ENCODE measurements at places on chromosomes 16 and 17. TPM values are rescaled to one million over a fixed set of nuclear protein-coding genes. Genes with fewer than 3 reads are reported as not detected.
A peak's percentile ranks its signal among the peaks of the same experiment; 100 is the strongest.

ITGB3 gene
- not detected for total RNA-seq

HERPUD1 gene
- total RNA-seq = 42.7 TPM

TMED6 gene
- total RNA-seq = not detected

ESRP2 gene
- 42.7 TPM for total RNA-seq

DNA sequence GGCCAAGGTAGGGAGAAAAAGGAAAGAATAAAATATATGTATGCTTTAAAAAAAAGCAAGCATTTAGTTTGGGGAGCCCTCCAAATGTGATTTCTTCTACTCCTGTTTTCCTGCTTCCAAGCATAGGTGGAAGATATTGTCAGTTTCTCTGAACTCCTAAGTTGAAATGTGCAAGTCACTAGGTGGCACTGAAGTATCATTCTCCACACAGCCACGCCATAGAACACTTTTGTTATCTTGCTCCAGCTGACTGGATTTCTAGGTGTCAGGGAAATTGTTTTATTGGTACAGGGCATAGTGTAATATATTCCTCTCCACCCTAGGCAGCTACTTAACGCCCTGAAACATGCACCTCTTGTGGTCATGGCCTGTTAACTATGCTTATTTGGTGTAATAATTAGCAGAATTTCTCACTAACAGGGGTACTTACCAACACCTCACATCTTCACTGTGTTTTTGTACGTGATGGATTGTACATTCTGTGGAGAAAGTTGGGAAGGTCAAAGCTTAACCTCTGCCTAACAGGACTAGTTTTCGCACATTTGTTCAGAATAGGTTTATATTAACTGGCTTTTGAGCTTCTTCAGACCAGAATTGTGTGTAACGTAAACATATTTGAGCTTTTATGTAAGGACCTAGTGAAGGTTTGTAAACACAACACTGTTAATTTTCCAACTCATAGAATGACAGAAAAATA, 69.3 kb downstream of the FTO start:
- peak; percentile 74 for DNase-seq

DNA sequence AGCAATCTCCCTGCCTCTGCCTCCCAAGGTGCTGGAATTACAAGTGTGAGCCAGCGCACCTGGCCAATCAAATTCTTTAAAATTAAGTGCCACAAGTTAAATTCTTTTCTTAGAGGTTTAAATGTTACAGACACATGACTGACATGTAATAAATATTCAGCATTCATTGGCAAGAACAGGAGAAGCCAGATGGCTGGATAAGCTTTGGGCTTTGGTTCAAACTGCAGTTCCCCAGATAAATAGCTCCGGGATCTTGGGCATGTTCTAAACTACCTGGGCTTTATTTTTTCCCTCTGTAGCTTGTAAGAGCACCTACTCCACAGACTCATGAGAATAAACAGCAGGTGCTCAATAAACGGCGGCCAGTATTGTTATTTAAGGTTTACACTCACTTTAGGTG, 34.1 kb downstream of the ABAT start:
- DNase-seq = no peak

GRCh38 chr16:13120091-13120490, 218.7 kb downstream of the SHISA9 start:
- DNase-seq = peak; percentile 43

DNA sequence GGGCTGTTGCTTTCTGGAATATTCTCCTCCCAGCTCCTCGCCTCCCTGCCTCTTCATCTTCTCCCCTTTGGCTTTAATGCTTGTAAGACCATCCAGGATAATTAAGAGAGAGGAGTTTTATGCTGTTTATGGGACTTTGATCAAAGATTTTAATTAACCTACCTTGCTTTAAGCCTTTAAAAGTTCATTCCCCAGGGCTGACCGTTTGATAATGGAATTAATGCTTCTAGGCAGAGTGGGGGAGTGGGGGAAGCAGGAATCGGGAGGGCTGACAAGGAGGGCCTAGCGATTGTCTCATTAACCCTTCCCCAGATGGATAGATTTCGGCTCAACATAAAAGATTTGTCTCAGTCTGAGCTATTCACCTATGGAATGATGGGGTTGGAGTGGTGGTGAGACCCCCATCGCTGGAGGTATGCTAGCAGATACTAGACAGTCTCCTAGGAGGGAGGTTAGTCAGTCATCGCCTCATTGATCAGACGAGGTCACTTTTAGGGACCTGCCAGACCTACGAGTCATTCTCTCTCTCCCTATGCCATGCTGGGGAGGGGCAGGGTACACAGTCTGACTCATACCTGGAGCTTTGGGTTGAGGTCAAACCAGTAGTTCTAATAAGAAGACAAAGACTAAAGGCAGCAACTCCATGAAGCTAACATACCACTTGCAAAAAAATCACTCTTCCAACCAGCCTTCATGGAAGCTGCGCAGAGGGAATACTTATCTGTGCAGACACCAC, 236.6 kb upstream of the NLRP1 start:
- DNase-seq = no peak

GRCh38 chr17:57892820-57893595, 43.2 kb upstream of the MRPS23 start:
- DNase-seq = peak; percentile 58

GRCh38 chr16:89958068-89958467, 9.5 kb downstream of the DEF8 start:
- DNase-seq = peak; percentile 82

DNA sequence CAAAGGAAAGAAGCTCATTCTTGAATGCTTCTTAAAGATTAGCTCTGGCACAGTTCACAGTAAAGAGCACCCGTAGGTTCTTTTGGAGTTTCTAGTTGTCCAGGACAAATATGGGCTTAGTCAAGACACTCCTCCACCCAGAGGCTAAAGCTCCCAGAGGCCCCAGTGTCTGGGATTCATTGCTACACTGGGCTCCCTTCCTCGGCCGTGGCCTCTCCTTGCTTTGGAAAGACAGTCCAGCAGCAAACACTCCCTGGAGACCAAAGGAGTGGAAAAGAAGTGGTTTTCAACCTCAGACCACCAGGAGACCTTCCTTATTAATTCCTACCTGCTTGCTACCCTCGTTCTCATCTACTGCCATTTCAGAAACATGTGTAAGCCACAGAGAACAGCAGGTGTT, 17.1 kb downstream of the PHB1 start:
- no peak for DNase-seq

DNA sequence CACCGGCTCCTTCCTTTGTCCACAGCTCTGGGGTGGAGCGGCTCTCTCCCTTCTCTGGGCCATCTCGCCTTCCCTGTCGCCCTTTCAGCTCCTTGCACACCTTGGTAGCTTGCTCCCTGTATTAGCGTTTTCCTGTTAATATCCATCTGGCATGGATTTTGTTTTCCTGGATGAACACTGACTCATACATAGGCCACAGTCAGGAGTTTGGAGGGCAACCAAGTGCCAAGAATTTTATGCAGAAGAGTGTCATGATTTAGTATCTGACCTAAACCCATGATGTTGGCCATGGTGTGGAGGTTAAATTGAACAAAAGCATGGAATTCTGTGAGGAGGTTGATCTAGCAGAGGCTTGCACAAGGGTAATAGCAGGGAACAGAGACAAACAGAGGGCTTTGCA, 180.9 kb downstream of the AIPL1 start:
- no peak for DNase-seq

DNA sequence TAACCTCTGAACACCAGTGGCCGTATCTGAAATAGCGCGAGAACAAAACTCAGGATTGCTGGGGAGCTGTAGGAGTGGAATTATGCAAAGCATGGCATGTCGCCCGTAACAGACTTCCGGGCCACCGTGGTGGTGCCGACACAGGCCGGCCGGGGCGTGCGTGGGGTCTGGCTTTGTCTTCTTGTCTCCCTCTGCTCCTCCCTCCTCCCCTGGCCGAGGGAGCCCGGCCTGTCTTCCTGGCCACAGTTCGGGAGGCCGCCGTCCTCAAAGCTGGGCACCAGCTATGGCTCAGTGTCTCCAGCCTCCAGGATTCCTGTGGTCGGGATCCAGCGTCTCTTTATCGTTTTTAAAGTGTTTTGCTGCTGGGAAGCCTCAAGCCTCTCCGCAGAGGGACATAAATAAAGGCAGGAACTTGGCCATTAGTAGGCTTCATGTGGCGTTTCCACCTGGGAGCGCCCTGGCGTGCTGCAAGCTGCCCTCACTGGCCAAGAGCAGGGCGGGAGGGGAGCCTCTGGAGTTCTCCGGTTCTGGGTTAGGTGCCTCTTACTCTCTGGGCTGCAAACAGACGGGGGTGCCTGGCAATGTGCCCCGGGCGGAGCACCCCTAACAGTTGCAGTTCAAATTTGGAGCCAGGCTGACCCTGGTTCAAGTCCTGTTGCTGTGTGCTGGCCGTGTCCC, 22.0 kb upstream of the NPTX1 start:
- no peak for DNase-seq

GRCh38 chr17:40703652-40704051, at the start of gene KRT24:
TSS of gene KRT24 (minus strand) at chr17:40703752. CDS start at chr17:40703693, 59 bp downstream.
- no peak for DNase-seq

DNA sequence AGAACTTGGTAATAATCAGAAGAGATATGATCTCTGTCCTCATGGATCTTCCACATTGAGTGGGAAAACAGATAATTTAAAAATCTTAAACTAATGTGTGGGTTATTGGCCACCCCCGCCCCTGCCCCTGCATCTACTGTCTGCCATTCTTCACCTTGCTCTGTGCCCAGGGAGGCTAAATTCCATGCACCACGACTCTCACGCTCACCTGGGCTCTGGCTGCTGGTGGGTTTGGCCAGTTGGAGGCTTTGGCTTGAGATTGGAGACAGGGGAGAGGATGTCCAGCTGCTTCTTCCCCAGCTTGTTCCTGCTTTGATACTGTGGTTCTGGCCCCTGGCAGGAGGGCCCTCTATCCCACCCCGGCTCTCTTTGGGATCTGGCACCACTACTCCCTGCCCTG, 127.9 kb downstream of the IRX5 start:
- no peak for DNase-seq

DNA sequence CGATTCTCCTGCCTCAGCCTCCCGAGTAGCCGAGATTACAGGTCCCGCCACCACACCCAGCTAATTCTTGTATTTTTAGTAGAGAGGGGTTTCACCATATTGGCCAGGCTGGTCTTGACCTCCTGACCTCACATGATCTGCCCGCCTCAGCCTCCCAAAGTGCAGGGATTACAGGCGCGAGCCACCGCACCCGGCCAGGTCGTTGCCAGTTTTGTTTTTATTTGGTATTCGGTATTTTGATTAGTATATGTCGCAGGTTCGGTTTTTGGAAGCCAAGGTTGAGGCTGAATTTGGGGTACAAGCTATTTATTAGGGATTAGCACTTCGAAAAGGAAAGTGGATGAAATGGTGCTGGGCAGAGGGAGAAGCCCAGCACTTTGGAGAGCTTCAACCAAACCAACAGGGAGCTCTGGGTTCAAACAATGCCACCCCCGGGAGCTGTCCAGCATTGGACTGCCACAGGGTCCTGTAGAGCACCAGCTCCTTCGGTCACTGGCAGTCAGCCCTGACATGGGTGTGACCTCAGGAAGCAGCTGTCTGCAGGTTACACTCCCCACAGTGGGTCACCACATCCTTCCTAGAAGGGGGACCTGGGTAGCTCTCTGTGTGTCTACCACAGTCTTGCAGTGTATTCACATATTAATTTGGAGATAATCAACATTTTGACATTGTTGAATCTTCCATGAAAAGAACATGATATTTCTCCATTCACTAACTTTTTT, 1.5 kb upstream of the CLEC10A start:
- DNase-seq = no peak

GRCh38 chr17:12673788-12674187, 8.1 kb downstream of the MYOCD start:
- DNase-seq = no peak

DNA sequence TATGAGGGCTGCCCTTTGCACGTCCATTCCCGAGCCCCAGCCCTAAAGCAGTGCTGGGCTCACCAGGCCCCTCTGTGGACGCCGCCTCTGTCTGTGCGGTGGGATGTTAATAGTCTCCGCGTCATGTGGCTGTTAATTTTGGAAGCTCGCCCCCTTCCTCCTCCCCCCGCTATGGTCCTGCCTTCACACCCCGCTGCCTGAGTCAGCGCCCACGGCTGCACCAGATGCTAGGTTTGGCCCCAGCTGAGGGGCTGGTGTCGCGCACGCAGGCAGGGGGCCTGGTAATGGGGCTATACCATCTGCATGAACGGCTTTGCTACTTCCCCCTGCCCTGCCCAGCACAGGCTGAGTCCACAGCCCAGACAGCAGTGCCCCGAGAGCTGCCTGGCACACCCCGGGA, 4.1 kb upstream of the SSTR5 start:
- no peak for DNase-seq

DNA sequence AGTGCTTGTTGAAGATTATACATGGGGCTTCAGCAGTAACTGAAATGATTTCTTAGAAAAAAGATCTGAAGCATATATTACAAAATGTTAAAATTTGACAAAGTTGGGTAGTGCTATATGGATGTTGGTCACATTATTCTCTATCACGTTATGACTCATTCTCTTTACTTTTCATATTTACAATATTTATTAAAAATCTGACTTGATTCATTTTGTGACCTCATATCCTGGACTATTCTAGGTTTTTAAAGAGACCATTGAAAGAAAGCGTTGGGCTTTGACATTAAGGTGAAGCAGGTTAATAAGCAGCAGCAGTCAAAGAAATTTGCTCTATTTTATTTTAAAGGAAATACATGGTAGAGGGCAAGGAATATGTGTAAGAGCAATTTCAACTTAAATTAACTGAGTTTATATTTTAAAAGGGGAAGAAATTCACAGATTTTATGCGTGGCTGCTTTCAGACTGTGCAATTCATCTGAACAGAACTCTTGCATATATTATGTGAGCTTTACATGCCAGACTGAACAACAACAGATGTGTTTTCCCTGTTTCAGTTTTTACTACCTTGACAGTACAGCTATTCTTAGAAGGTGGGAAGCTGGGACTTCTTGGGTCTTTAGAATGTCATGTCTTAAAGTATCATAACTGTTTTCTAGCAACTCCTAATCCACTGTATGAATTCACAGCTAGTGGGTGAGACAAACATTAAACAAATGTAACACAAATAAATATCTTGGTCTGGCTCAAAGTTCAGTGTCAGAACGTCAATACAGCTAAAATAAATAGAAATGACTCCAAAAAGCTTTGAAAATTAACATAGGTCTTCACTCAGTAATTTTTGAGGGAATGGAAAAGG, 10.4 kb upstream of the FAM20A start:
- DNase-seq = no peak

DNA sequence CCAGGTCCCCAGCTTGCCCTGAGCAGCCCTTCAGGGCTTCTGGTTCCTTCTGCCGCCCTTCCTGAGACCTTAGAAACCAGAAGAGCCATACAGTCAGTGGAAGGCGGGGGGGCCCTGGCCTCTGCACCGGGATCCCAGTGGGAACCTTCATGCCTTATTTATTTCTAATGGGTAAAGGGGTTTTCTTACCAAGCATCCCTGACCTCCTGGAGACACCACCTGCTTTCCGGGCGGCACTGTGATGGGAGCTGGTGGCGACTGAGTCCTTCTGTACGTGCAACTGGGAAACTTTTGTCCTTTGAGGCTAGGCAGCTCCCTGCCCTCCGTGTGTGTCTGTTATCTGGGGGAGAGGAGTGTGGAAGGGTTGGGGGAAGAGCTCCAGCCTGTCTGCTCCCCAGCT, 7.2 kb upstream of the MRPL58 start:
- no peak for DNase-seq

- no peak for DNase-seq
These were observed 75.3 kb downstream of the MRTFB start for GRCh38 chr16:14146445-14146844.

GRCh38 chr17:19867079-19867328, 732 bp downstream of the ULK2 start:
- DNase-seq = peak; percentile 85

- DNase-seq = no peak
These were observed 10.8 kb upstream of the B4GALNT2 start for GRCh38 chr17:49121696-49122292.

All from GM23338 (cell line).